ENCODE measurements at places on chromosomes 2 and 18. TPM values are rescaled to one million over a fixed set of nuclear protein-coding genes. Genes with fewer than 3 reads are reported as not detected.

ST6GAL2 gene
- total RNA-seq: 0.94 TPM

EVA1A gene
- 12.7 TPM for total RNA-seq

HSBP1L1 gene
- 6.5 TPM for total RNA-seq

GULP1 gene
- 4.8 TPM for total RNA-seq

AQP12A gene
- total RNA-seq: not detected

TRAK2 gene
- 10.1 TPM for total RNA-seq

FBXO15 gene
- total RNA-seq: 5.1 TPM

FOXD4L1 gene
- total RNA-seq: 0.24 TPM

NCKAP5 gene
- 2.0 TPM for total RNA-seq

GRHL1 gene
- total RNA-seq: 1.2 TPM

WDR43 gene
- 49.0 TPM for total RNA-seq

IGFBP2 gene
- total RNA-seq: 189 TPM
